ENCODE measurements at places on chromosomes 3 and 15.

DNA sequence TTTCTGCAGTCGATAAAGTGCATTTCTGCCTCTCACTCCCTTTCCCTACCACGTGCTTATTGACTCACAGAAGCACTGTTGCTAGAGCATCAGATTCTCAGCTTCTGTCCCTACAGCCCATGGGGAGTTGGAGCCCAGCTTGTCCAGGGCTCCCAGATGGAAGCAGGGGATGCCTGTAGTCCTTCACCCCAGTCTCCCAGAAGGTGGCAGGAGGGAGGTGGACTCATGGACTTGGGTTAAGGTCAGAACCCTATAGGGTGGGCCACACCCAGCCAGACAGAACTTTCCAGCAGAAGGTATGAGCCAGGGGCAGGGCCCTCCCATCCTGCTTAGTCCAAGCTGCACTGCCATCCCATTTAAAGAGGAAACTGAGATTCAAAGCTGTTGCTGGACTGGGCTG is 33.1 kb upstream of the SEMA3F start:
- DNase-seq = no peak

GRCh38 chr3:99730870-99731269 is 86.8 kb upstream of the CMSS1 start:
- no peak for DNase-seq

GRCh38 chr3:165607221-165607620 is 230.0 kb downstream of the BCHE start:
- no peak for DNase-seq

GRCh38 chr3:55946574-55947160 is 459.6 kb upstream of the WNT5A start:
- DNase-seq = no peak

DNA sequence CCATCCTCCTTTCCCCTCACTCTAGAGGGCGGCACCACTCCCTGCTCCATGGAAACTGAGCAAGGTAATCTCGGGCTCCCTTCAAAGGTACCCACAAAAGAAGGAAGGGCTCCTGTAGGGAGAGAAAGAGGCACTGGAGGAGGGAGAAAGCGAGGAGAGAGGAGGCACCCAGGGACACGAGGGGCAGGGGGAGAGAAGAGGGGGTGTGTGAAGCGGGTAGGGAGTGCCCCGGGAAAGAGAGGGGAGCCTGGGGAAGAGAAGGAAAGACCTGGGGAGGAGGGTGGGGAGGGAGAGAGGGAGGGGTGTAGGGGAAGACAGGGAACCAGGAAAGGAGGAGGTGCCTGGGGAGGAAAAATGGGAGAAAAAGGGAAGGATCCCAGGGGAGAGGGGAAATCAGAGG is 523 bp downstream of the VILL start:
- DNase-seq = no peak

DNA sequence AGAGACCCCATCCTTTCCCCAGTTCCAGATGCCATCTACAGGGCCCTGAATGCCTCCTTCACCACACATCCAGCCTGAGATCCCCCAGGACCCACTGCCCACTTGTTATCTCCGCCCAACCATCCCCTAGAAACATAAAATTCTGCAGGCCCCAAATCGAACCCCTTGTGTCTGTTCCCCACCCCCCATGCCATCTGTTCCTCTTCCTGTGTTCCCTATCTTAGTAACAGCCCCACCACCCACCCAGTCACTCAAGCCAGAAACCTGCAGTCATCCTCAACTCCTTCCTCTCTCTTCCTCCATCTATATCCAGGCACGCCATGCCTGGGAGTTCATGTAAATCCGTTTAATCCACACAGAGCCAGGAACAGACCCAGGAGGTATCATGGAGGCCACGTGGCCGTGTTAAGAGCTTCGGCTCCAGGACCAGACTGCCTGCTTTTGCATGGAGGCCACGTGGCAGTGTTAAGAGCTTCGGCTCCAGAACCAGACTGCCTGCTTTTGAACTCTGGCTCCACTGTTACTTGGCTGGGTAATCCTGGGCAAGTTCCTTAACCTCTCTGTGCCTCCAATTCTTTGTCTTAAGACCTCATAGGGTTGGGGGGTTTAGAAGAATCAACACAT is 4.8 kb downstream of the CSRNP1 start:
- DNase-seq = no peak

DNA sequence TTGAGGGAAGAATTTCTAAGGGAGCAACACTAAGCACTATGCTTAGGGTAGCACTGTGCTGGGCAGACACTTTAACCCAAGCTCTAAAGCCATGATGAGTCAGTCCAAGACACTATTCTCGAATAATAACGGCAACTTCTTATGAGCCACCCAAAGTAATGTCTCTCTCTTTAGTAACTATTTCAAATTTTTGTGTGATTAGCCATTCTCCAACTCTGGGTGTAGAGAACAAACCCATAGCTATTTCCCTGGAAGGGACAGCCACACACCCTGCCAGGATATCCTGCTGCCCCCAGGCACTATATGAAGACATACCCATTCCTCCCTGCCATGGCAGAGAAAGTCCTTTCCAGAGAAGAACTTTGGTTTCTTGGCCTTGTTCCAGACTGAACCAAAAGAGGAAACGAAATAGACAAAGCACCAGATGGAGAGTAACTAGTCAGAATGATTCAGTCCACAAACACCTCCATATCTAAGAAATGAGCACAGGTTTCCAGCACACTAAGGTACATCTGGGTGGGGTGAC is 384.9 kb upstream of the THBS1 start:
- peak; percentile 98 for DNase-seq

DNA sequence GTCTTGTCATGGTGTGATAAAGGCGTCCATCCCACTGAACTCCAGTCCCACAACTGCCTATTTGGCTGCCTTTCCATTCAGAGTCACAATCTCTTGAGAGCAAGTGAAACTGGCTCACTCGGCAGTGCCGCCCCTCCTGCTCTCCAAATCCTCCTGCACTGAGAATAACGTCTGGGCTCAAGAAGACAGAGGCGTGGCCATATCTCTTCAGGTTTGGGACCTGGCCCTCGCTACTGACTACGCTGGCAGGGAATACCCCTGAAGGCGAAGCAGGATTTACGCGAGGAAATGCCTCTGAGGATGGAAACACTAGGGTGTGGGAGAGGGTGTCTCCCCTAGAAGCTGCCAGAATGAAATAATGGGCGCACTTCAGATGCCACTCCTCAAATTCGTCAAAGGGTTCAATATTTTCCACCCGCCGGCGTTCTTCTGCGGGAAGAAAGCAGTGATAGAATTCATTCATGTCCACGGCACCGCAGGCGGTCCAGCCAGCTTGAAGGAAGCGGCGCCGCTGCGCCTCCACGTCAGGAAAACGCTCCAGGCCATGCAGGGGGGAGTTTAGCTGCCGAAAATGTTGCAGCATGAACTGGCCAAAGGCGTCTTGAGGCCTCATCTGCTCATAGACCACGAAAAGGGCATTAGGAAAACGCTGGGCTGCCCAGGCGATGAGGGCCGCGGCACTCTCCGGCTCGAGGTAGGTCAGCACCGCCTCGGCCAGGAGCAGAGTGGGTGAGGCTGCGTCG is 985 bp downstream of the LCMT2 start:
- DNase-seq = no peak

DNA sequence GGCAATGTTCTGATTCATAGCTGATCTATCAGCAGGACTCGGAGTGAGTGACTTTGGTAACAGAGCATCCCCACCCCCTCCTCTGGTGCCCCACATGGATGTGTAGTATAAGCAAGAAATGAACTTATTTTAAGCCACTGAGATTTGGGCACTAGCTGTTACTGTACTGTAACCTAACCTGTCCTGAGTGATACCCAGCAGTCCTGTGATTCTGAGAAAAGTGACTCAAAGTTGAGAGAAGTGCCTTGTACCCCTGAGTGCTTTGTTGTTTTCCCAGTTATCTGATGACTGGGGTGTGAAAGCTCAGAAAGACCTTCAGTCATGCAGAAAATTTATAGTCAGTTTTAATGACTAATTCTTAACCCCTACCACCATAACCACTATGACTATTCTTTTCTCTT is 439.9 kb upstream of the RBMS3 start:
- DNase-seq = no peak

DNA sequence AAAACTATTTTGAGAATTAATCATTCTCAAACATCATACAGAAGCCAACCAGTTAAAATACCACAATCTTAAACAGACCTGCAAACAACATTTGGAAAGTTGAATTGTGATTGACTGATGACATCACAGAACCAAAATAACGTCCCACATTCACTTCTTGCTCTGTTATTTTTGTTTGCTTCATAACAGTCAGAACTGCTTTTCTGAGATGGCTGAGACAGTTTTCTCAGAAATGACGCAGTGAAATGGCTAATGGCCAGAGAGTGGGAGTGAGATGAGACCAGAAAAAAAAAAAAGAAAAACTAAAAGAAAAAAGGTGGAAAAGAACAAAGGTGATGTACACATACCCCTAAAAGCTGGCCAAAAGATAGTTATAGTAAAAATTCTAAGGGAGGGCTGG is 1061.2 kb downstream of the FHIT start:
- DNase-seq = no peak

DNA sequence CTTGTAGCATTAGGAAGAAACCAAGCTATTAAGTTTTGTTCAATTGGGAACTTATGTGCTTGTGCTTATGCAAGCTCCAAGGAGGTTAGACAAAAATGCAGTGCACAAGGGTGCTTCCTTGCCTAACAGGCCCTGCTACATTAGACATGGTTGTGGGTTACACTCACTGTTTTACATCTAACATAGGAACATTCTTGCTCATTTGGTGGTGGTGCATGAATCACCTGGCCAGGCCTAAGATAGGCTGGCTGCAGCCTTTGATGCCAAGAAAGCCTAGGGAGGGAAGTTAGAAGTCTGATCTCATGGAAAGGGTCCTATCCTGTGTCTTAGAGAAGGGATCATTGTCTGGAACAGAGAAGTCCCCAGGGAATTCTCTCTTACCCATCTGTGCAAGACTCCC is 43.5 kb downstream of the CA12 start:
- DNase-seq = peak; percentile 53

- DNase-seq = no peak
These were observed 205.9 kb downstream of the ZIC1 start for GRCh38 chr3:147615035-147615434.

- no peak for DNase-seq
These were observed 69.4 kb downstream of the MME start for GRCh38 chr3:155149494-155149893.

DNA sequence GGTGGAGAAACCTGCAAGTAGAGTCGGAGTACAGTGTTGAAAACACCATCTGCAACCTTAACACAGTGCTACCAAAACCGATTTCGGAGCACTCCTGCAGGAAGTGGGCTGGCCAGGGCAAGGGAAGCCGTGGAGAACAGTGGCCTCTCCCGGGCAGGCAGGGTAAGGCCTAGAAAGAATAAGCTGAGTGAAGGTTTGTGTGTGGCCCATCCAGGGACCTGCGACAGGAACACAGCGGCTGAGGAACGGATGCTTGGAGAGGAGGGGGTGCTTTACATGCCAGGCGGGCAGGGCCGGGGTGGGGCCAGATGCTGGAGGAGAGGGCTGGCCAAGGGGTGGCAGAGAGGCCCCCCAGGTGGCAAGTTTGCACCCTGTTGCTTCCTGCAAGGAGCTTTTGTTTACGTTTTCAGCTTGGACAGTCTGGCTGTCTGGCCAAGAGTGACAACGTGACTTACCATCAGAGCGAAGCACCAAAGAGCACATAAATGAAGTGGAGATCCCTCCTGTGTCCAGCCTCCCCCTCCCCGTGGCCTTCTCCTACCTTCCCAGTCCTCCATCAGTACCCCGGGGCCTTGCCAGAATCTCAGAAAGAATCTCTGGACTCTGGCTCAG is 156.5 kb downstream of the PGPEP1L start:
- DNase-seq = no peak

DNA sequence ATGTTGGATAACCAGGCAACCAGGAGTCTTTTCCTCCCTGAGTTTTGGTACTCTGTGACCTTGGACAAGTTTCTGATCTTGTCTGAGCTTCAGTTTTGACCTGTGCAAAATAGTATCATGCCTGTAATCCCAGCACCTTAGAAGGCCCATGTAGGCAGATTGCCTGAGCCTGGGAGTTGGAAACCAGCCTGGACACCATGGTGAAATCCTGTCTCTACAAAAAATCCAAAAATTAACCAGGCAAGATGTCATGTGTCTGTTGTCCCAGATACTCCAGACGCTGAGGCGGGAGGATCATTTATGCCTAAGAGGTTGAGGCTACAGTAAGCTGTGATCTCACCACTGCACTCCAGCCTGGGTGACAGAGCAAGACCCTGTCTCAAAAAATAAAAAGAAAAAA is 114.8 kb downstream of the IL12A start:
- no peak for DNase-seq

DNA sequence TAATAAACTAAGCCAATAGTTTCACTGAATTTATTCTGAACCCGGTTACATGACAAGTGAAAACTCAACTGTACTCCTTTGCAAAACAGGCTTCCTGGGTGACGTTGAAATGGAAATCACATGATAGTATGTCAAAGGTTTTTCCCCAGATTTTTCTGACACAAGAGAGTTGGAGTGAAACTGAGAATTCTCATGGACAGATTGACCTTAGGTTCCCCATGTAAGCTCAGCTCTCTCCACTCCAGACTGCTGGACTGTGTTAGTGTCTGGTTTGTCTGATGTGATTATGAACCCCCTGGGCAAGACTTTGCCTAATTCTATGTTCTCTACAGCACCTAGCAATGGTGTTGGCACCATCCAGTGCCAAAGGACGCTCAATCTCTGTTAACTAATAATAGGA is 219.7 kb upstream of the COL8A1 start:
- DNase-seq = no peak

DNA sequence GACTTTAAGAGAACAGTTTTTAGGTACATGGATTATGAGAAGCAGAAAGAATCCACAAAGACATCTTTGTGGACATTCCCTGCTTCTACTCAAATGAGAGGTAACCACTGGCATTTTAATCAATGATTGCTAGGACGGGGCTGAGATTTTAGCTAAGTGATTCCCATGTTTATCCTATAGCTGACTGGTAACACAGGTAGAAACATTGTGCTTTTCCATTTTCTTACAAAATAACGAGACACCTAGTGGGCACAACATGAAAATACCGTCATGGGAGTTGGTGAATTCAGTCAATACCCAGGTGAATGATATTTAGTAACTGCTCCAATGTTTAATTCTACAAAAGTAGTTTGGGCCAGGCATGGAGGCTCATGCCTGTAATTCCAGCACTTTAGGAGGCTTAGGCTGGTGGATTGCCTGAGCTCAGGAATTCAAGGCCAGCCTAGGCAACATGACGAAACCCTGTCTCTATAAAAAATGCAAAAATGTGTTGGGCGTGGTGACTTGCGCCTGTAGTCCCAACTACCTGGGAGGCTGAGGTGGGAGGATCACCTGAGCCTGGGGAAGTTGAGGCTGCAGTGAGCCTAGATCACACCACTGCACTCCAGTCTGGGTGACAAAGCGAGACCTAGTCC is 37.2 kb upstream of the DENND4A start:
- no peak for DNase-seq

- no peak for DNase-seq
These were observed 70.3 kb downstream of the SLMAP start for GRCh38 chr3:57826245-57826951.
